ENCODE measurements at places on chromosomes 5 and 9. TPM values are rescaled to one million over a fixed set of nuclear protein-coding genes. Genes with fewer than 3 reads are reported as not detected.

GRCh38 chr9:34996905-34997279 lies 7.3 kb downstream of the DNAJB5 start:
- no peaks in the 10 kb centered on the region for H3K27me3 ChIP-seq
- peaks cover 41% of the 10 kb centered on the region for H3K4me1 ChIP-seq
- no peak overlapping the region for H3K4me3 ChIP-seq
- H3K27ac ChIP-seq: no peak overlapping the region
- no peak for DNase-seq

- no peak overlapping the region for H3K4me3 ChIP-seq
- peak overlapping the region; percentile 99 for H3K27ac ChIP-seq
- no peaks in the 10 kb centered on the region for H3K27me3 ChIP-seq
- peaks cover 53% of the 10 kb centered on the region for H3K4me1 ChIP-seq
- H3K36me3 ChIP-seq: no peaks in the 10 kb centered on the region
Measured at GRCh38 chr5:143400541-143401226, 2.8 kb downstream of the NR3C1 start.

DNA sequence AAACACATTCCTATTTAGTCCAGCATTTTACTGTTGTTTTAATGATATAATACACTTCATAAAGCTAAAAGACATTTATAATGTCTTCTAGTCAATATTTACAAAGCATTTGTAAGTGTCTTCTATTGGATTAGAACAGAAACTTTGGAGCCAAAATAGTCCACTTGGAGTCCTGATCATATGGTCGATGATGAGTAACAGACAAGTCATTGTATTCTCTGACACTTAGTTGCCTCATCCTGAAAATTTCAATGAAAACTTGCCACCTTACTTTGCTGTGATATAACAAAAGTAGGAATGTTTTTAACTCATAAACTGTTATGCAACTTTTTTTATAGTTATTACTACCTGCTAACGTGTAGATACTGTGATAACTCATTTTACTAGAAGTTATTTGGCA lies 132.5 kb downstream of the GABRB2 start:
- no peak for DNase-seq
- no peaks in the 10 kb centered on the region for H3K27me3 ChIP-seq
- H3K4me3 ChIP-seq: no peak overlapping the region
- no peak overlapping the region for H3K27ac ChIP-seq

DNA sequence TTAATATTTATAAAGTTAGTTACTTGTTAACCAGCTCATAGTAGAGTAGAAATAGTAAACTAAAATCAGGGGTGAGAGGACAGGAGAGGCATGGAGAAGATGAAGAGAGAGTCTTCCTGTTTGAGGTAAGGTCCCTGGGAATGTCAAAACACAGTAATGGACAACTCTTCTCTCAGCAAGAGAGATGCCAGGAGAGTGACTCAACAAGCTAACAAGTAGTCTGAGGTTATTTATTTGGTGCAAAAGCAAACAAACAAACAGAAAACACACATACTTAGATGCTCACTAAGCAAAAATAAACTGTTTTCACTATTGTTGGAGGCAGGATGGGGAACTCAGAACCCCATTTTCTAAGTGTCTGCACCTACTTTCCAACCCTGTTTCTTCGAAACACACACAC lies 333.2 kb upstream of the RFX3 start:
- no peaks in the 10 kb centered on the region for H3K4me1 ChIP-seq
- no peak overlapping the region for H3K27ac ChIP-seq
- H3K27me3 ChIP-seq: no peaks in the 10 kb centered on the region
- H3K36me3 ChIP-seq: no peaks in the 10 kb centered on the region

- H3K27me3 ChIP-seq: no peaks in the 10 kb centered on the region
- no peak overlapping the region for H3K27ac ChIP-seq
- no peak for DNase-seq
- no peaks in the 10 kb centered on the region for H3K36me3 ChIP-seq
Measured at GRCh38 chr9:137679695-137680305, 61.0 kb downstream of the EHMT1 start.

DNA sequence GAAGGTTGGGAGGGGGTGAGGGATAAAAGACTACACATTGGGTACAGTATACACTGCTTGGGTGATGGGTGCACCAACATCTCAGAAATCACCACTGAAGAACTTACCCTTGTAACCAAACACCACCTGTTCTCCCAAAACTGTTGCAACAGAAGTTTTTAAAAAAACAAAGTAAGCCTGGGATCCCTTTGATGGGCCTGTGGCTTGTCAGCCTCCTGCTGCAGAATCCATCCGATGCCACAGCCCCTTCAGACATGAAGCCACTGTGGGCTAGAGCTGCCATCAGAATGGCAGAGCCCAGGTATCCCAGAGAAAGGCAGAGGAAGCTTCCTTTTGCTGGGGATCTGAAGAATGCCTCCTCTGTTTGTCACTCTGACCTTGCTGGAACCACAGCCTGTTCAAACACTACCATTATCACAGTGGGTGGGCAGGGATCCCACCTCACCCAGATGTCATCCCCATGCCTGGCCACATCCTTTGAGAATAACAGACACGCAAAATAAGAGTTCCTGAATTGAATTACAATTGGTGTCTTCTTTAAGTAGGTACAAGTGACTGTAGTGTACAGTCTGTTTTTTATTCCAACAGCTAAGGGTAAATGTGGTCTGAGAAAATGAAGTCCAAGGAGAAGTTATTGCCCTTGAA lies 78.1 kb upstream of the DIRAS2 start:
- H3K27me3 ChIP-seq: no peaks in the 10 kb centered on the region
- DNase-seq: no peak
- H3K36me3 ChIP-seq: no peaks in the 10 kb centered on the region
- H3K27ac ChIP-seq: no peak overlapping the region
- no peaks in the 10 kb centered on the region for H3K4me1 ChIP-seq

GRCh38 chr9:22067196-22067595 lies 58.1 kb upstream of the CDKN2B start:
- H3K27me3 ChIP-seq: no peaks in the 10 kb centered on the region
- no peak overlapping the region for H3K4me3 ChIP-seq
- no peaks in the 10 kb centered on the region for H3K4me1 ChIP-seq
- no peaks in the 10 kb centered on the region for H3K36me3 ChIP-seq

BASP1 gene
- total RNA-seq: 27.0 TPM

IL9 gene
- not detected for total RNA-seq

DNM1 gene
- 8.8 TPM for total RNA-seq

GRCh38 chr5:159091065-159091464 lies 8.7 kb downstream of the EBF1 start:
- DNase-seq: no peak
- H3K27me3 ChIP-seq: no peaks in the 10 kb centered on the region
- no peaks in the 10 kb centered on the region for H3K36me3 ChIP-seq
- no peak overlapping the region for H3K27ac ChIP-seq

GRCh38 chr9:116843863-116844620 lies 156.9 kb downstream of the TRIM32 start:
- H3K27me3 ChIP-seq: no peaks in the 10 kb centered on the region
- no peak for DNase-seq
- no peaks in the 10 kb centered on the region for H3K36me3 ChIP-seq
- H3K4me3 ChIP-seq: no peak overlapping the region
- H3K27ac ChIP-seq: no peak overlapping the region

- no peaks in the 10 kb centered on the region for H3K27me3 ChIP-seq
- no peak overlapping the region for H3K27ac ChIP-seq
- peaks cover 3% of the 10 kb centered on the region for H3K4me1 ChIP-seq
- H3K4me3 ChIP-seq: no peak overlapping the region
Measured at GRCh38 chr5:138448481-138449398, 9.9 kb downstream of the REEP2 start.

- no peaks in the 10 kb centered on the region for H3K4me1 ChIP-seq
- H3K27ac ChIP-seq: no peak overlapping the region
- H3K4me3 ChIP-seq: no peak overlapping the region
- no peak for DNase-seq
- no peaks in the 10 kb centered on the region for H3K27me3 ChIP-seq
Measured at GRCh38 chr5:91864962-91865361, 481.8 kb upstream of the ARRDC3 start.
